ENCODE measurements at places on chromosomes 7 and 10.

DNA sequence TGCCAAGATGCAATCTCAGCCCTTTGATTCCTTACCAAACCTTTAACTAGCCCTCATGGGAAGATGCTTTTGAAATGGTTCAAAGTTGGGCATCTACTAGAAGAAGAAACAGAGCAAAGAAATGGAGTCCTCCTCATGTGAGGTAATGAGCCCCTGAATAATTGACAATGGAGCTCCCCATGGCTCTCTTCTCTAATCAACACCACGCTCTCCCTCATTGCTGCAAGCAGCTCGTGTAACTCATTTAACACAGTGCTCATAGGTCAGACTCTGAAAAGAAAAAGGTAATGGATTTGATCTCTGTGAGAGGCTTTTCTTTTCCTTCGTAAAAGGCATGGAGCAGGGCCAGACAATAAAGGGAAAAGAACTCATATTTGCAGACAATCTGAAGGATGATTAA, 312.8 kb downstream of the PHTF2 start:
- no peak for DNase-seq

GRCh38 chr10:92567952-92568600, 5.8 kb downstream of the IDE start:
- no peak for DNase-seq

- no peak for DNase-seq
These were observed 342.7 kb upstream of the KLF6 start for GRCh38 chr10:4127518-4128315.

DNA sequence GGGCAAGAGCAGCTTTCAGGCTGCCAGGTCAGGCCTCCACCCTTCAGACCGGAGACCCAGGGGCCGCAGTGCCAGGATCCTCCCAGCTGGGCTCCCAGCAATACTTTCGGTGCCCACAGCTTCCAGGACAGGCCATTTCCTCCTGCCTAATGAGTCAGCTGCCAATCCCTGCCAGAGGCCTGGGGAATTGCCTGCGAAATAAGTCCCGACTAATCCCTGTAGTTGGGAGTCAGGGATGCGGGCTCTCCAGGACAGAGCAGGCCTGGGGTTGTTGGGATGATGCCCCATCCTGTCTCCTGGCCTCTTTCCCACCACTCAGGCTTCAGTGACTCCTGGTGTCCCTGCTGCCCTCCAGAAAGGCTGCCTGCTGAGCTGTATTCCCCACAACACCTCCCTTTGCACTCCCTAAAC, 143.5 kb upstream of the UNC5B start:
- DNase-seq = peak; percentile 63

- no peak for DNase-seq
These were observed 30.8 kb downstream of the HIF1AN start for GRCh38 chr10:100566561-100566960.

DNA sequence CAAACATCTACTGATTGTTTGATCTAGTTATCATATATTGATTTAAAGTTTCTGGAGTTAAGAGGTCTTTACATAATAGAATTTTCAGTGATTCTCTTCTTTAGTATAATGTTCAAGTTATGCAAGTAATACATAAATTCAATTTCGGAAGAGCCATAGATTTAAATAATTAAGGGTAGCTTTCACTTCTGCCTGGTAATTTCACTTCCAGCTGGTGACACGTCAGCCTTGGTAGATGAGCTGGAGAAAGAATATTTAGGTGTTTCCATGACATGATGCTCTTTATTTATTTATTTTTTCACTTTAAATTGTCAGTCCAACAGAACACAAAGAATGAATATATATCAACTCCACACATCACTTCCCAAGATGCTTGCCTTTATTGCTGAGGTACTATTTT, 5.2 kb upstream of the OTUD1 start:
- no peak for DNase-seq
